ENCODE measurements at places on chromosomes 3 and 15. TPM values are rescaled to one million over a fixed set of nuclear protein-coding genes. Genes with fewer than 3 reads are reported as not detected.

The KBTBD13 gene
- not detected for total RNA-seq

The TLR9 gene
- 0.55 TPM for total RNA-seq

The GOLGA6B gene
- not detected for total RNA-seq

The CD47 gene
- 161 TPM for total RNA-seq

The PRC1 gene
- 179 TPM for total RNA-seq

The ASB14 gene
- total RNA-seq, result not detected

Data from activated CD4-positive, alpha-beta T cell treated with anti-CD3 and anti-CD28 coated beads, Interleukin-2, amount 10 ng/mL, durations not matched to agents 7 days and 5 days (primary cell).